ENCODE measurements at places on chromosomes 7 and 10. TPM values are rescaled to one million over a fixed set of nuclear protein-coding genes. Genes with fewer than 3 reads are reported as not detected.
A peak's percentile ranks its signal among the peaks of the same experiment; 100 is the strongest.

The GPER1 gene
- 5.5 TPM for polyA plus RNA-seq

The TSPAN33 gene
- polyA plus RNA-seq, result 61.0 TPM

GRCh38 chr7:22351329-22351692 is 5.6 kb downstream of the RAPGEF5 start:
- DNase-seq, result peak; percentile 34

DNA sequence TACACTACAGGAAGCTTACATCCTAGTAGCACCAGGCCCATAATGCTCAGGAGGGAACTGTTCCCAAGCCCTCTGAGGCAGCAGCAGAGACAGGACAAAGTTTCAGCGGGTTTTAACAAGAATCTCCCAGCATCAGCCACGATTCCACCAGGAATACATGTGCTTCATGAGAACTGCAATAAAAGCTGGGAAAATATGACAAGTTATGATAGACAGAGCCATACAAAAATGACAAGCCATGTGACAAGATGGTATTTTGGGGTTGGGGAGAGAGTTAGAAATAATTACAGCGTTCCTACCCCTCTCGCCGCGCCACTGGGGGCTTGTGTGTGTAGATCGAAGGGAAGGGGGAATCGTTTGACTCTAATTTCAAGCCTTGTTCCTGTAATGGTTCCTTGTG is 112.7 kb upstream of the CTBP2 start:
- DNase-seq, result no peak
